ENCODE measurements at places on chromosomes 5 and 9.

GRCh38 chr5:124995421-124995820, 249.0 kb upstream of the ZNF608 start:
- no peak for DNase-seq

GRCh38 chr9:83322438-83322837, 215.8 kb downstream of the FRMD3 start:
- no peak for DNase-seq

GRCh38 chr9:8078641-8079140, 279.1 kb upstream of the DMAC1 start:
- no peak for DNase-seq

DNA sequence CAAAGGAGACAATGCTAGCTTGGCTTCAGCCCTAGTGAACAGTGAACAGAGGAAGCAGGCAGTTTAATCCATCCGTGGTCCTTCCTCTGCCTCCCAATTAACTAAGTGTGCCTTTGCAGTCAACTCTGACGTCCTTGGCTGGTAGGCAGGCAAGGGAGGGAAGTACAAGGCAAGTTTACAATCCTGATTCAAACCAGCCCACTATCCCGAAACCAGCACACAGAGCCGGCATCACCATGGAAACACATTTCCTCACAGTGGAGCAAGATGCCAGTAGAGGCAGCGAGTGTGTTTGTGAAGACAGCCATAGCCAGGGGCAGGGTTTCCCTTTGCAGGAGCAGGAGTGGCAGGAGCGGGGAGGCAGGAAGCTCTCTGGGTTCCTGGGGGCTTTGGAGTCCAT, 73.9 kb downstream of the GOLPH3 start:
- no peak for DNase-seq

DNA sequence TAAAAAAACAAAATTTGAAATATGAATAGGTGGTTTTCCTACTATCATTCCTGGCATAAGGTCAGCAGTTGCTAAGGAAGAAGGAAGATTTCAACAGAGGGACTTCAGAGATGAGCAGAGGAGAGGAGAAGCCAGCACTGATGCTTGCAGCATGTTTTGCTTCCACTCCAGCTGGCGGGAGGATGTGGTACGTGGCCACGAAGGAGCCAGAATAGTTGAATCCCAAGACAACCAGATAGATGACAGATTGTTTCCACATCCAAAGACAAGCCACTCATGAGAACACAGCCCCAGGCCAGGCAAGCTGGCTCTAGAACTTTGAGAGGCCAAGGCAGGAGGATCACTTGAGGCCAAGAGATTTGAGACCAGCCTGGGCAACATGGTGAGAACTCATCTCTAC, 15.1 kb downstream of the TIMD4 start:
- DNase-seq = no peak

Data from activated CD4-positive, alpha-beta T cell treated with anti-CD3 and anti-CD28 coated beads for 4 hours (primary cell).